ENCODE measurements at places on chromosomes 1 and 21. TPM values are rescaled to one million over a fixed set of nuclear protein-coding genes. Genes with fewer than 3 reads are reported as not detected.

- no peak for DNase-seq
These were observed 57.1 kb upstream of the ID3 start for GRCh38 chr1:23616292-23616824.

The S100A7 gene
- total RNA-seq, result not detected

DNA sequence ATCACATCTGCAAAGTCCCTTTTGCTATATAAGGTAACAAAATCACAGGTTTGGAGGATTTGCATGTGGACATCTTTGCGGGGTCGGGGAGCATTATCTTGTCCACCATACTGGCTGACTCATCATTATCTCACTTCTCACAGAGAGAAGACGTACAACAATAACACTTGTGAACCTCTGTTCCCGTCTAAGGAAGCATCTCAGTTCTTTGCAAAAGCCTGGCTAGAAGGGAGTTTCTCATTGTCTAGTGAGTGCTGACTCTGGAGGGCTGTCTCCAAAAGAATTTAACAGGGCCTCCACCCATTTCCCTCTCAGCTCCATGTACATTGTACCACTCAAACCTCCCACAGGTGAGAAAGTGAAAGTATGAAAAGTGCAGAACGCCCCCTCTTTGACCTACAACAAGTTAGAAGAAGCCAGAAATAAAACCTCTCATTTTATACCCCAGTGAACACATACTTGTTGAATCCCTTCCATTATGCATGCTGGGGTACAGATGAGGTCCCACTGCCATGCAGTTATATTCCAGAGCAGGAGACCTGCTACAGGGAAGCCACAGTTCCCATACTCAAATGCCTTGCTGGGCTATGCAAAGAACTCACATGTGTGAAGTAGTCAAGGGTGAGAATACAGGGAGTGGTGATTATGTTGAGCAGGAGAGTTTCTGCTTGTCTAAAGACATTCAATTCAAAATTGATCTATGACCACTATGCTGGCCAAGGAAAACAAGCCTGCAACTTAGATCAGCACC, 121.7 kb upstream of the PRDX6 start:
- no peak for DNase-seq

DNA sequence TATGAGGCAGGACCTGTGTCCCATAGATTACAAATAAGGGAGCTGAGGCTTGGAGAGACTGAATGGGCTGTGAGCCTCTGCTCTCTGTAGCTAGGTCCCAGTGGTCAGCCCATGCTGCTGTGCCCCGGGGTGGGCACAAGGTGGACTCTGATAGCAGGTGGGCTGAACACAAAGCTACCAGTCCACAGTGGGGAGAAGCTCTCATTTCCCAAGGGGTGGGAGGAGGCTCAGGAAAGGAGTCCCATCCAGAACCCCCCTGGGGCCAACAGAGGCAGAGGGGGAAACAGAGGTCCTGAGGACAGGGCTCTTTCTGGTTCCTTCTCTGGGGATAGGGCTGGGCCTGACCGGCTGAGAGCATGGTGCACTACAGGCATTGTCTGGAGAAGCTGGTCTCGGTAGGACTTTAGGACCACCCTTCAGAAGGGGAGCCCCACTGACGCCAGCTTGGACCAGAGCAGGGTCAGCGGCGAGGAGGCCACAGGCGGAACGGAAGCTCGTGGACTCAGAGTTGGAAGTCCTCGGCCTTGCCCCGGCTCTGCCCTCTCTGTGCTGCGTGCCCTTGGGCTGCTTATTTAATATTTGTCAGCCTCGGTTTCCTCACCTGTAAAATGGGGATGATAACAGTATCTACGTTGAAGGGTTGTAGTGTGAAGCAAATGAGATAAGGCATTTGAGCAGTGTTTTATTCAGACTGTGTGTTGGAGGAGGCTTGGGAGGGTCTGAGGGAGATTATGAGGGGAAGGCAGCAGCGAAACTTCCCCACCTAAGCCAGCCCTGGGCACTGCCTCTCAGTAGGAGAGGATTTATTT, 26.6 kb downstream of the SDE2 start:
- DNase-seq, result no peak

- peak; percentile 72 for DNase-seq
These were observed 112.2 kb upstream of the COL6A1 start for GRCh38 chr21:45869121-45870007.

The ATP6V1G3 gene
- total RNA-seq, result not detected

DNA sequence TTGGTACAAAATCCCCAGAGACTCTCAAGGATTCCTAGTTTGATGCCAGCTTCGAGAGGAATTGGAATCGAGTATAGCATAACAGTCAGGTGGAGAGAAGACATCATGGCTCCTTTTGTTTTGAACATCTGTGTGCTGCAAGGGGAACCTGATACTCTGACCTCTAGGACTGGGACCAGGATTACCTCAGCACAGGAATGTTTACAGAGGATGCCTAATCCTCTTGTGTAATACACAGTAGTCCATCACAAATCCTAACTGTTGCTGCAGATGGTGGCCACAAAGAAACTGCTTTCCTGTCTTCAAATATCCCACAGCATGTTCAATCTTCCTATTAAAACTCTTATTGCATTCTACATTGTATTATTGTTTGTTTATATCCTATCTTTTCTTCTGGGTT, 111.8 kb upstream of the PRMT6 start:
- DNase-seq, result peak; percentile 10

- no peak for DNase-seq
These were observed 14.9 kb downstream of the MAP7D1 start for GRCh38 chr1:36170643-36171412.

GRCh38 chr1:56441601-56442000, 137.8 kb downstream of the PLPP3 start:
- no peak for DNase-seq

The LYPD8 gene
- total RNA-seq, result not detected

The PPP1R15B gene
- 15.1 TPM for total RNA-seq

DNA sequence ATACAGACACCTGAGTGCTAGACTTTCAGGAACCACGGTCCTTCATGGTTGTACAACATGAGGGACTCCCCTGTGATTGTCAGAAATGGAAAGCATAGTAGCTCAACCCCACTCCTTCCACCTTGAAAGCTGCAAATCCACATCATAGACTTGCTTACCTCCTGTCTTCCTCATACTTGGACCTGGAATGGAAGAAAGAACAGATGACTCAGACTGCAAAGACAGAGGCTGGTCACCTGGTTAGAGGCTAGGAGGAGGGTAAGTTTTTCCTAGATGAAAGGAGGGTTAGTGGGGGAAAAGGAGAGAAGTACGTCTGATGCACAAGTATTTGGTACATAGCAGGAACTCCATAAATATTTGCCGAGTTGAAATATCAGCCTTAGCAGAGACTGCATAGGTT, 37.2 kb downstream of the LRRC71 start:
- DNase-seq, result no peak

GRCh38 chr1:213260311-213261075, 209.5 kb downstream of the RPS6KC1 start:
- DNase-seq, result no peak

GRCh38 chr1:6059866-6060265, 14.2 kb downstream of the KCNAB2 start:
- DNase-seq, result no peak

The TNFRSF25 gene
- 0.58 TPM for total RNA-seq

GRCh38 chr1:37358992-37359391, 115.4 kb upstream of the ZC3H12A start:
- no peak for DNase-seq

GRCh38 chr21:21508859-21509258, 510.6 kb downstream of the NCAM2 start:
- no peak for DNase-seq

- no peak for DNase-seq
These were observed 5.8 kb downstream of the PRKCZ start for GRCh38 chr1:2055911-2056575.

GRCh38 chr21:45592208-45592619, 50.0 kb upstream of the SLC19A1 start:
- no peak for DNase-seq

- DNase-seq, result peak; percentile 31
These were observed 26.2 kb upstream of the MAP3K7CL start for GRCh38 chr21:29104239-29104708.

DNA sequence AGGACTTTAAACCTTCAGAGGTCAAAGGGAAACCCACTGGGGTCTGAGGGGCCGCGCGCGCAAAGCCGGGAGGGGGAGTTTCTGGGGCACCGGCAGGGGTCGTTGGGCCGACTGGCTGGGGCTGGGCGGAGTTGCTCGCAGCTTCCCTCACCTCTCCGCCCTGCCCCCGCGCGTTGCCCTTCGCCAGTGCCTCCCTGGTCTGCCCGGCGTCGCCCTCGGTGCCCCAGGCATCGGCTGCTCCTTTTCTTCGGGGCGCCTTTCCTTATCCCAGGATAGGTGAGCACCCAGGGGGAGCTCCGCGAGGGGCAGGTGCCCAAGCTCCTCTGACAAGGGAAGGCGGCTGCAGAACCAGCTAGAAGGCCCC, 390 bp upstream of the NGF start:
- DNase-seq, result no peak

DNA sequence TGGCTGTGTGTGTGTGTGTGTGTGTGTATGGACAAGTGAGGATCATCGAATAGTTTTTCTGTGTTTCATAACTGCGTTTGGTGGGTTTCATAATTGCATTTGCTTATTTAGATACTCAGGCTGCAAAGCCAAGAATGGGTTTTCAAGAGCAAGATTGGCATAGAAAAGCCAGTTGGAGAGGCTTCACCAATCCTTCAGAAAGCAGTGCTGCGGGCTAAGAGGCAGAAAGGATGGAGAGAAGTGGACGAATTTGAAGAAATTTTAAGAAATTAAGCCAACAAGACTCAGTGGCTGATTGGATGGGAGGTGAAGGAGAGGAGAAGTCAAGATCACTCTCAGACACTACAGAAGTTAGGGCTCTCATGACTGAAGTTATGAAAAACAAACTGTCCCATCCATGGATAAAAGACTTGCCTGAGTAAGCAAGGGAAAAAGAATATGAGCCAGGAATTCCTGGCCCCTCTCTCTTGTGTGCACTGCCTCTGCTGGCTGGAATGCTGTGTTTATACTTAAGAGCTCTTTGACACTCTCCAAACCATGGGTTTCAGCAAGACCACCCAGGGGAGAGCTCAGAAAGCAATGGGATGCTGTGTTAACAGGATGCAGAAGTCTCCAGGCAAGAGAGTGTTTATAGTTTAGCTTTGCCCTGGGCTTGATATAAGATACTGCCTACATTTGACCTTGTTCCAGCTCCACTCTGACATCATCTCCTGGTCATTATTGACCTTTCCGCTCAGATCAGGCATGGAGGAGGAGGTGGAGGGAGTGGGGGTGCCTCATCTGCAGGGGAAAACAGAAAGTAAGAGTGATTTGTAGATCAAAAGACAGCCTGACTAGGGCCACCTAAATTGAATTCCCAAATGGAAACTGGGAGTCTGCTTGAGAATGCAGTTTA, 232.0 kb upstream of the PLXNA2 start:
- DNase-seq, result peak; percentile 1

Data from LHCN-M2 (cell line).